Stimulated activated CD4-positive, alpha-beta T cell treated with anti-CD3 and anti-CD28 coated beads, Interleukin-4, amount 100 ng/mL, for 24 hours (primary cell): ENCODE measurements at places on chromosomes 6 and 20.
A peak's percentile ranks its signal among the peaks of the same experiment; 100 is the strongest.

- no peak for DNase-seq
These were observed 34.3 kb downstream of the SRC start for GRCh38 chr20:37379967-37380828.

DNA sequence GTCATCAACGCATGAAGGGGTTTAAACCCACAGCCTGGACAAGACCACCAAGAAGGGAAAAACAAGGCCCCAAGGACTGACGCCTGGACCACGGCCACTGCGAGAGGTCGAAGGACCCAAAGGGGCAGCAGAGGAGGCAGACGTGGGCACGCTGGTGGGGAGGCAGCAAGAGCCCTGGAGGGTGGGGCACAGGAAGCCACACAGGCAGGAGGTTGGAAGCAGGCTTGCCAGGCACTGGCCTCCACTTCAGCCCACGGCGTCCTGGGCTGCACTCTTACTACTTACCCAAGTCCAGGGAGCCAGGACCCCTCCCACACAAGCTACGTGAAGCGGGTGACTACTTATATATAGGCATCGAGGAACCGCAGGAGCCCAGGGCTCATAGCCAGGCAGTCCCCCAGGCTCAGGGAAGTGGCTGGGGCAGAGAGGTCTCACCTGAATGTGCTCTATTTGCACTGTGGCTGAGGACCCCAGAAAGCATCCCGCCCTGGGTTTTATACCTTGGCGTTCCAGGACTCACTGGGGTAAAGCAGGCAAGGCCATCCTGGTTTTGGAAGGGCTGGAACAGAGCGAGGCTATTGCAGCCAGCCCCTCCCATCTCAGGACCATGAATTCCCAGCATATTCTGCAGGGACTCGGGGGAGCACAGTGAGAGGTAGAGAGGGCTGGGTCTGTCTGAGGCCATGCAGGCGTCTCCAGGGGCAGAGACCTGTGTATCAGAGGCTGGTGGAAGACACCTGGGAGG is 113.8 kb upstream of the AFDN start:
- no peak for DNase-seq

GRCh38 chr6:105932440-105932839 is 153.7 kb upstream of the PRDM1 start:
- no peak for DNase-seq

DNA sequence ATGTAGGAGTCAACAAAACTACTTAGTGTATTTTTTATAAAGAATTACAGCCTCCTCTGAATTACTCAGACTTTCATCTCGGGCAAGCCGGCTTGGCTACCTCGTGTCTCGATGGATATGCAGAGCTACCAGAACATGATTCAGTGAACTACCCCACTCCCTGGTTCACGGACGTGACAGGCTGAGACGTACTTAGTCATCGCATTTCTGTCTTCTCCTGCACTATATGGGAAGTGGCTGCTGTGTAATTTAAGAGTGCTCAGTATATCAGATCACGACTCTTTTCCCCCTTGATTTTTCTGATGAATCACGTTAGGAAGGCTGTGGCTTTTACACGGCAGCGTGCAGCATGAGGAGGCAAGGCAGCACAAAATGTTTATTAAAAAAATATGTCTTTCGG is 302.7 kb upstream of the ZFP64 start:
- DNase-seq = peak; percentile 77

GRCh38 chr20:25535762-25536161 is 49.6 kb downstream of the NINL start:
- DNase-seq = no peak

- DNase-seq = no peak
These were observed 350.5 kb downstream of the PRL start for GRCh38 chr6:21946298-21946783.

GRCh38 chr6:17032988-17033634 is 68.7 kb upstream of the STMND1 start:
- no peak for DNase-seq

- no peak for DNase-seq
These were observed 121.2 kb upstream of the AKAP12 start for GRCh38 chr6:151118461-151119123.

GRCh38 chr6:42453654-42454427 is 2.1 kb upstream of the TRERF1 start:
- DNase-seq = no peak

GRCh38 chr6:42338744-42339222 is 112.9 kb downstream of the TRERF1 start:
- DNase-seq = peak; percentile 46

DNA sequence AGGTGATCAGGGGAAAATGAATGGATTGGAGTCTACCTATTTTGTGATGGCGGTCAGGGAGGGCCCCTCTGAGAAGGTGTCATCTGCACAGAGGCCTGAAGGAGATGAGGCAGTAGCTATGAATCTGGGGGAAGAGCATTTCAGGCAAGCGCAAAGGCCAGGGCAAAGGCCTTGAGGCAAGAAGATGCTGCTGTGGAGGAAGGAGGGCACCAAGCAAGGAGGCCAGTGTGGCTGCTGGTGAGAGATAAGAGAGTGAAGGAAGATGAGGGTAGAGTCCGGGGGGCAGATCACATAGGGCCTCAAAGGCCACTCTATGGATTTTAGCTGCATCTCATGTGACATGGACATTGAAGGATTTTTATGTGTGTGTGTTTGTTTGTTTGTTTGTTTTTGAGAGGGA is 20.6 kb upstream of the CSNK2A1 start:
- DNase-seq = no peak

DNA sequence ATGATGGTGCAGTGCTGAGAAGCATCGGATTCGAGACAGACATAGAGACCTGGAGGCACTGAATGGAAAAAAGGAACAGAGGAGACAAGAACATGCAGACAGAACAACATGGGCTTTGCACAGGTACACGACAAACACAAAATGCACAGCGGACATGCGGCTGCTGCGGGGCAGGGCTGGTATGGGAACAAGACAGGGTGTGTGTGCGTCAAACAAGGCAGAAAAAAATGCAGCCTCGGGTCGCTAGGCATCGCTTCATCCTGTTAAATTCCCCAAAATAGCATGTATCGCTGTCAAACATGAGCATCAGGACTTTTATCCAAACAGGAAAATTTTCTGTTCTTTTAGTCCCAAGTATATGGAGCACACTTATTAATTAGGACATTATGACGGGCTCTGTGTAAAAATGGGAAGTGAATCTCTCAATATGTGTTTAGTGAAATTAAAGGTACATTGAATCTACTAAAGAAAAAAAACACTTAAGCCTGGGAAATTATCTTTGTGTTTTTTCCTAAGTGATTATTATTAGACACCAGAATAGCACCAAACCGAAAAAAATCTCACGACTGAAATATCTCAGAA is 36.1 kb upstream of the TBXT start:
- DNase-seq = no peak

GRCh38 chr20:33602826-33603590 is 59.1 kb upstream of the C20orf144 start:
- no peak for DNase-seq
